ENCODE measurements at places on chromosomes 1 and 21.

GRCh38 chr1:187872550-187872949, 1043.8 kb downstream of the PLA2G4A start:
- no peak for DNase-seq

DNA sequence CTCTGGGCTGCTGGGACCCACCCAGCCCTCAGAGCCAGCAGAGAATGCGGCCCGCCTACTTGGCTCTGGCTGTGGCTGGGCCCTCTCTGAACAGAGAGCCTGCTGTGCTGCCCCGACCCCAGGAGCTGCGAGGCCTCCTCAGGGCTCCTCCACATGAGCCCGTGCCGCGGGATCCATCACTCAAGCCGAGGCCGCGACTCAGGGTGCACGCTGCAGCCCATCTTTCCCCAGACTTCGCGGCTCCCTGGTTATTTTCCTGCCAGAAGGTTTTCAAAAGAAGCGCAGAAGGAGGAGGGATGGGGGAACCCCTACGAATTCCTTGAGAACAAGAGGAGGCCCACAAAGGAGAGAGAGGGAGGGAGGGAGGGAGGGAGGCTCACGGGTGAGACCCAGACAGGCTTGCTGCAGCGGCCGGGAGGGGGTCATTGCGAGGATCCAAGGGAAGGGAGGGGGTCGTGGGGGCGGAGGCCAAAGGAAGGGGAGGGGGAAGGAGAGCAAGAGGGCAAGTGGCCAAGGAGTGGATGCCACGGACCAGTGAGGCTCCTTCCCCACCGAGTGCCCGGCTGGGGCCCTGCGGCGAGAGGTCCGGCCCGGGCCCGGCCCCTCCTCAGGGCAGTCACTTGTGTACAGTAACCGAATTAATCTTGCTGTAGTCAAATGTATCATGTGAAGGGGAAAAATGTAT, 146.8 kb downstream of the CASZ1 start:
- no peak for DNase-seq

- DNase-seq, result no peak
Observed at GRCh38 chr1:116389686-116390085, 16.6 kb downstream of the ATP1A1 start.

DNA sequence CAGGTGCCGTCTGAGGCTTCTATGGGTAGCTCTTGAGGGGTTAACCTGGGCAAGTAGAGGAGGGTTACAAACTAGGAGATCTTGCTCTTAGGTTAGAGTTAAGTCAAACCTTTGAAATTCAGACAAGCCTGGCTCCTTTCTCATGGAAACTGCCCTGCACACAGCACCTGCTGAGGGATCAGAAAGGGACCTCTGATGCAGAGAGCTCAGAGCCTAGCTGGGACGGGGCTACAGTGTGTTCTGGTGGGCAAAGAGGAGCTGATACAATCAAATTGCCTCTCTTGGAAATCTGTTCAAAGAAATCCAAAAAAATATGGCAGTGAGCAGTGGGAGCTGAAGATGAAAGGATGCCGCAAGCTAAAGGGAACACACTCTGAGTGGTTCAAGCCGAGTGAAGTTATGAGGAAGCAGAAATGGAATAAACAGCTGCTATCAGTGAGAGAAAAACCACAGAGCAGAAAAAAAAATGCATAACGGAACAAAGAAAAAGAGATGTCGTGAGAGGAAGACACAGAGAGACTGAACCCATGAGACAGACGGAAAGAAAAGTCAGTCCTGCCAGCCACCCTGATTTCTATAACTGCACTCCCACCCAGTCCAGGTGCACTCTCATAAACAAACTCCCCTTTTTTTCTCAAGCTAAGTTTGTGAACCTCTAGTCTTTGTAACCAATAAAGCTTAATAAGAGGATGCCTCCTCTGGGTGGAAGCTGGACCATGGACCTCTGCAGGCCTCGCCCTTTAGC, 26.6 kb downstream of the PAFAH2 start:
- peak; percentile 20 for DNase-seq

DNA sequence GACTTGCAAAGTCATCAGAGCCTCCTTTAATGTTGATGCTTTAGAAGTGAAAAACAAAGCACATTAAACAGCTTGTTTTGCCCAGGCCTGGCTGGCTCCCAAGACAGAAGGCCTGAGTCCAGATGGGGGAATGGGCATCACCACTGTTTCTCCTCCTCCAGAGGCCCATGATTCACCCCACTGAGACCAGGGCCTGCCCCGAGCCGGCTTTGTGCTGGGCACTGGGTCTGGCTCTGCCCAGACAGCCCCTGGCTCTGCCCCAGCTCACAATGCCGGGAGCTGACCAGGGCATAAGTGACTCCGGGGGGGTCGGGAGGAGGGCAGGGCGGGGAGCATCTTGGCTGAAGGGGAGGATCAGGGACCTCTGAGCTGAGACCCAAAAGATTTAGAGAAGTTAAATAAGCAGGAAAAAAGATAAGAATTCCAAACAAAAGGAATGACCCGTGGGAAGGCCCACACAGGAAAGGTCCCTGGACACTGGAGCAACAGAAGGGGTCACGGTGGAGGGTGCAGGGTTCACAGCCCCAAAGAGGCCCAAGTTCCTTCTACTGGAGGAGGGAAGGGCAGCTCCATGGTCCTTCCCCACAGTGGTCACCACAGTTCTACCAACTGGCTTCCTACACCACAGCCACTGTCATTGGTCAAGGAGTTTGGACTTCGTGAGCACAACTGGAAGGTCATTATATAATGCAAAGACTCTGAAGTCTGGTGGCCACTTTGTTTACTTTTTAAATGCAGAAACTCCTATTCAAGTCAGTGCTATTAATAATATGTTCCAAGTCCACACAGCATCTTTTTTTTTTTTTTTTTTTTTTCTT, 5.5 kb downstream of the C2CD2 start:
- DNase-seq, result no peak

DNA sequence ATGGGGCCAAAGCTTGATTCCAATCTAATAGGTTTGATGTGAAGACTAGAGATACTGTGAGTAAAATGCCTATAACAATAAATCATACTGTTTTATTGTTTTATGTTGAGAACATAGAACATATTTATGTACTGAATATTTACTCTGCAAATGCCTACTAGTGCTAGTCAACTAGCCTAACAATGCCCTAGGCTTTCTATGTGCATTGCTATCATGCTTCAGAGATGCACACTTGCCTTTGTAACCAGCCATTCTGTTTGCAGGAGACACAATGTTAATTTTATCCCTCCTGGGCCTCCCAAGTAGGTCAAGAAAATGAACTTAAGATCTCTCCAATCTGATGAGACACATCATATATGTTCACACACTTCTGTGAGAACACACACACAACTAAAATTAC, 530.8 kb upstream of the BEND5 start:
- no peak for DNase-seq

DNA sequence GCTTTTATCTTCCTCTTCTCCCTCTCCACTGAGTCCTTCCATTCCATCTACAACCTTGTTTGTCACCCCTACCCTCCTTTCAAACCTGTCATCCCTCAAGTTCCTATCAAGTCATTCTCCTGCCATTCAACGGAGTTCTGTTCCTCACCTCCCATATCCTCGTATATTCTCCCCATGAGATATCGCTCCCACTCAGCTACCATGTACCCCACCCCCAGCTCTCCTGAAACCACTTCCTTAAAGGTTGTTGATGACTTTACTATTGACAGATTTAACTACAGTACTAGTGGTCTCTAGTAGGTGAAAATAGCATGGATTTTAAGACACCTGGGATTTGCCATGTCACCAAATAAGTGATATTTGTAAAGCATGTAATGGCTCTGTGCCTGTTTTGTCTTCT, 107.4 kb upstream of the BARHL2 start:
- no peak for DNase-seq

DNA sequence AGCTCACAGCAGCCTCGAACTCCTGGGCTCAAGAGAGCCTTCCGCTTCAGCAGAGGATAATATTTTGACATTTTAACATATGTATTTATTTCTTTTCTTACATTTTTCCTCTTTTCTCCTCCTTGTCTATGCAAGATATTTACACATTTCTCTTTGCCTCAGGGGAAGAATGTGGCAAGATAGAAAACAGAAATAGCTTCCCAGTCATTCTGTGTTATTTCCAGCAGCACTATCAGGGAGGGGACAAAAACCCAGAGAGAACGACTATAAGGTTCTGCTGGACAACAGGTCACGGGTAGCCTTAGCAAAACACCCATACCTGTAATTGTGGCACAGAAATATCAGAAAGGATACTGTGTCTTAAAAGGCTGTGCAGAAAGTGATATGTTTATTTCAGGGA, 7.9 kb downstream of the CD1D start:
- no peak for DNase-seq

GRCh38 chr1:100073531-100073930, 59.2 kb downstream of the SASS6 start:
- no peak for DNase-seq
